ENCODE measurements at places on chromosomes 1 and 21.
A peak's percentile ranks its signal among the peaks of the same experiment; 100 is the strongest.

- no peak for DNase-seq
Measured at GRCh38 chr1:94688646-94689045, 131.5 kb upstream of the SLC44A3 start.

- no peak for DNase-seq
Measured at GRCh38 chr1:169024800-169025271, 81.7 kb upstream of the ATP1B1 start.

GRCh38 chr1:10530756-10531495 is 56.2 kb downstream of the PEX14 start:
- no peak for DNase-seq

GRCh38 chr1:204578867-204579664 is 62.9 kb downstream of the MDM4 start:
- DNase-seq, result peak; percentile 19

- DNase-seq, result no peak
Measured at GRCh38 chr1:112961072-112961471, 5.1 kb upstream of the SLC16A1 start.

- DNase-seq, result no peak
Measured at GRCh38 chr1:93137604-93138292, 42.5 kb downstream of the TMED5 start.

DNA sequence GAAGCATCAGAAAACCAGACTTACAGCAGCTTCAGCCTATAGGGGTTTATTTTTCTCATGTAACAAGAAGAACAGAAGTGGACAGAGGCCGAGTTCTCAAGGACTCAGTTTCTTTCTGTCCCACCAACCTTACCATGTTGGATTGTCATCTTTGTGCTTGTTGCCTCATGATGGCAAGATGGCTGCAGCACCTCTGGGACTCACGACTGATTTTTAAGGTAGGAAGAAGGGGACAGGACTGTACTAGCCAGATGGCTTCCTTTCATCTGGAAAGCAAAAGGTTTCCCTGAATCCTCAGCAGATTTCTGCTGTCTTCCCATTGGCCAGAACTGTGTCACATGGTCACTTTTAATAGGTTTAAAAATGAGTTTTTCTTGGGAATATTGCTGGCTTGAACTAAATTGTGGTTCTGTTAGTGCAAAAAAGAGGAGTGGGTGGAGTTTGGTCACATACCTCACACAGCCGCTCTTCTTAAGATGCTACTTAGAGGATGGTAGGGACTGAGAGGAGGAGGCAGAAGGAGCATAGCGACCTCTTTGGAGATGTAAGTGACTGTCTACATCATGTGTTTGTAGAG is 48.1 kb upstream of the ENAH start:
- DNase-seq, result no peak

- DNase-seq, result no peak
Measured at GRCh38 chr1:35707601-35708440, 10.9 kb downstream of the C1orf216 start.

GRCh38 chr1:198919667-198920398 is 281.0 kb downstream of the PTPRC start:
- DNase-seq, result no peak

DNA sequence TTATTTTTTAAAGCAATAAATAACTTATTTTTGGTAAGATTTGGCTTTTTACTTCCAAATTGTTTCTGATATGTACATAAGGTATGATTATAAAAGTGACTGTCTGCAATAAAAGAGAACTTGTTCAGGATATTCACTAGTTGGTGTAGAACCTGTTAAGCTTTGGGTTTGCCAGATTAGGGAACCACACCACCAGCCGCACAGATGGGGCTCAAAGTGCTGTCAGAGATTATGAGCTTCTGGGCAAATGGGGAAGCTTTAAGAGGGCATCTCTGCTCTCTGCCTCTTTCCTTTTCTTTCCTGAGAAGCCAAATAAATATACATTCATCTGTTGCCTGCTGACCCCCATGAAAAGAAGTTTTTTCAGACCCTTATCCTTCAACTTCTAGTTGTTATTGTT is 25.4 kb downstream of the IVNS1ABP start:
- DNase-seq, result no peak

DNA sequence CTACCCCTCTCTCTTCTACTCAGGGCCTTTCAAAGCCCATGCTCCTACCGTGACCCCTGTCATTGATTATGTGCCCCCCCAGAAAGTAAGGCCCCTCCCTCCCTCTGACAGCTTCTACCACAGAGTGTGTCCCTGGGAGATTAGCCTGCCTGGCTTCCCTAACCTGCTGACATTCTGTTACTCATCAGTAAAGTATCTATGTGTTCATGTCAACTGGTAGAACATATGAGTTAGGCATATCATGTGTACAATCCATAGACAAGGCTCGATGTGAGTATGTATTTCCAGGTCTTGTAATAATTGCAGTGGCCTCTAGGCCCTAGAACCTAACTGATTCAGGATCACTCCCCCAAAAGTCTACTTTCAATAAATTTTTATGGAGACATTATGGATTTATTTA is 120.0 kb downstream of the GIPC2 start:
- DNase-seq, result no peak

GRCh38 chr1:152185544-152186391 is 26.7 kb upstream of the RPTN start:
- no peak for DNase-seq

DNA sequence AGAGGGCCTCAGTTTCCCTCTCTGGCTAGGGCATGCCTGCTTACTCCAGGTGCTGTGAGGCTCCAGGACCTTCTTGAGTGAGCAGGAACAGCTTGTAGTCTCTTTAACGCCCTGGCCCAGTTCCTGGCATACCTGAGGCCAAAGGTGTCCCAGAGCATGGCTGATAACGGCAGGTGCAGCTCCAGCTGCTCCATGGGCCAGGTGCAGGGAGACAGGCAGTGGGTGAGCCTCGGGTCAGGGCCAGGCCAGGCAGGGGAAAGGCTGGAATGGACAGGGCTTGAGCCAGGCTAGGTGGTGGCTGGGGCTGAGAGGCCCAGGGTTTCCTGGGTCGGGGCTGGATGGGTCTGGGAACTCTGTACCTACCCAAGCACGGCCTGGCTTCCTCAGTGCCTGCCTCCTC is 18.3 kb downstream of the EDN2 start:
- DNase-seq, result no peak

DNA sequence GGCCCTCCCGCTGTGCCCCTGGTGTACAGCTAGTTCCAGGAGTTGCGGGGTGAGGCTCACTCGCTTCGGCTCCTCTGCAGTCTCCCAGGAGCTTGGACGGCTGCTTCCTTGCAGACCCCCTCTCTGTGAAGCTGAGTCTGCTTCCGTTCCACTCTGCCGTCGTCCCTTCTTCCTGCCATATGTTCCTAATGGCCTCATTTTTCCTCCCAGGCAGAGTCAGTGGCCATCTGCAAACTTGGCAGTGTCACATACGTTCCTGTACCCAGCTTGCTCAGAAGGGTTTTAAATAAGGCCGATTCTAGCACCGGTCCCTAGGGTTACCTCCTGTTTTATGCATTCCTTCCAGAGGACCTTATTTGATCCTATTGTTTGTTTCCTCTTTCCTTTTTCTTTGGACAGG is 21.3 kb downstream of the ACTL8 start:
- no peak for DNase-seq

DNA sequence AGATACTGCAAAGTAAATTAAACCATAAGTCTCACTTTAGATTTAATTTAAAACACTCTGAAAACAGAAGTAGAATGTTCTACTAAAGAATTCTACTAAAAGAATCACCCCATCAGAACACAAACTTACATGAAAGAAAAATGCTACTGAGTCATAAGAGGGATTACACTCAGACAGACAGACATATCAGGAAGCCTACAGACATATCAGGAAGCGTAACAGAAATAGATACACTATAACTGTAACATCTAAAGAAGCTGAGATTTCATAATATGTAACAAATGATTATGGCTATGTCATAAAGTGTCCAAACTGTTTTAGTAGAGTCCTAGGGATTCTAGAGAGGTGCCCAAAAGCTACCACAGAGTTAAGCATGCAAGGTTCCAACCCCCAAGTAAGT is 23.9 kb downstream of the FOXJ3 start:
- no peak for DNase-seq

DNA sequence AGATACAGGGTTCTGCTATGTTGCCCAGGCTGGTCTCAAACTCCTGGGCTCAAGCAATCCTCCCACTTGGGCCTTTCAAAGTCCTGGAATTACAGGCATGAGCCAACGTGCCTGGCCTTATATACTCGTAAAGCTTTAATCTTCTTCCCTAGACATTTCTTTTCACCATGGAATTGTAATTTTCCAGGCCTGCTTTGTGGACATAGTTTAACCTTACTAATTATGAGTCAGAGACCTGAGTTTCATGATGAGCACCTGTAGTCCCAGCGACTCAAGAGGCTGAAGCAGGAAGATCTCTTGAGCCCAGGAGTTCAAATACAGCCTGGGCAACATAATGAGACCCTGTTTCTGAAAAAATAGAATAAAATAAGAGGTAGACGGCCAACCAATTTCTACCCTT is 12.3 kb downstream of the PATJ start:
- DNase-seq, result no peak

DNA sequence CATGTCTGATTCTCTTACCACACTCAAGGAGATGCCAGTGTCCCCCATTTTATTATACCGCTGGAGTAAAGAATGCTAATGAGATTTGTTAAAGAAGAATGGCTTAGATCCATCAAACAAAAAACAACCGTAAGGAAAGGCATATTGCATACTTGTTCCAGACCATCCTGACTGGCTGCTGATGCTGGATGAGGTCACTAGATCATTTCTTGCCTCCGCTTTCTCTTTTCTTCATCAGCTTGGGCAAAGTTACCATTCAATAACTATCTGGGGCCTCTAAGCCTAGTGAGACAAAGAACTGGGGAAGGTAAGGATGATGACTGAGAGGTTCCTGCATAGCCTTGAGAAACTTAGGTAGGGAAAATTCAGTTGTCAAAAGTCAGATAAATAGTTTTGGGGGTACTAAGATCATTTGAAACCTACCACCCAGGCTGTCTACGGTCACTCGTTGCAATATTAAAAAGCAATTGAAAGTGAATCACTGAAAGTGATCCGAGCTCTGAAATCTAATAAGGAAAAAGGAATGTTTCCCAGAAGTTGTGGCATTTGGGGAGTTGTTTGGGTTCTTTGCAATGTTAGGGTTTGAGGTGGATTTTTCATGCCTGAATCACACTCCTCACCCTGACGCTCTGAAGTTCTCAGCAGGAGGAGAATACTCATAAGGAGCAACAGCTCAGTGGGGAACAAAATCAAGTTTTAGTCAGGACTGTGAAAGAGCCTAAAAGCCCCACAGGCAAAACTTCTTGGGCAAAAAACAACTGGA is 176.8 kb downstream of the HHIPL2 start:
- no peak for DNase-seq

DNA sequence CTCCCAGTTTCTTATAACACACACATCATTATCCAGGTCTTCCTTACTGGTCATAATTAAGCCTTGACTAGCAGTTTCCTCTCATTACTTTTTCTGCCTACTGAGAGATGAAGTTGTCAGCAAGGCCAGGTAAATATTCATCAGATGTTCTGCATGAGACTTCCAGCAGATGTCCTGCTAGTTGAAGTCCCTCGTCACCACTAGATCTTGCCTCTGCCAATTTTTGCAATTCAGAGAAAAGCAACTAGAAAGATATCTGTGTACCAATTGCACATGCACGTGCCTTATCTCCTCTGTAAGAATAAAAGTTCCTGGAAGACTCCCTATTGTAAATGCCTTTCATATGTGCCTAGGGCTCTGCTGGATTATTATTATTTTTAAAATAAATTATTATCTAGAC is 18.3 kb downstream of the ACKR1 start:
- no peak for DNase-seq

- DNase-seq, result no peak
Measured at GRCh38 chr1:84583648-84584047, 9.4 kb upstream of the CTBS start.

DNA sequence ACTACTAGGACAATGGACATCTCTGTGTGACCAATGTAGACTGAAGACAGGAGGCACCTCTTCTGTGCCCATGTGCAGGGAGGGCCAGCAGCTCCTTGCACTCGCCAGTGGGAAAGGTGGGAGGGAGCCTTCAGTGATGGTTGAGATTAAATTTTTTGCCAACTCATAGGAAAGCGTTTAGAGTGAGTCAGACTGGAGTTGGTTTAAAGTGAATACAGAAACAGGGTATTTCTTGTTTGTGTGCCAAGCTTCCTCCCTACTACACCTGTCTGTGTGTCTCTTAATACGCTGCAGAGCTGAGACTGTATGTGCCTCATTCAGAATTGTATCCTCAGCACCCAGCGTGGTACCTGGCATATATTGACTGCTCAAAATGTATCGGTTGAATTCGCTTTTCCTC is 13.5 kb upstream of the COL16A1 start:
- no peak for DNase-seq

GRCh38 chr1:98323388-98323787 is 338.1 kb upstream of the SNX7 start:
- DNase-seq, result no peak

DNA sequence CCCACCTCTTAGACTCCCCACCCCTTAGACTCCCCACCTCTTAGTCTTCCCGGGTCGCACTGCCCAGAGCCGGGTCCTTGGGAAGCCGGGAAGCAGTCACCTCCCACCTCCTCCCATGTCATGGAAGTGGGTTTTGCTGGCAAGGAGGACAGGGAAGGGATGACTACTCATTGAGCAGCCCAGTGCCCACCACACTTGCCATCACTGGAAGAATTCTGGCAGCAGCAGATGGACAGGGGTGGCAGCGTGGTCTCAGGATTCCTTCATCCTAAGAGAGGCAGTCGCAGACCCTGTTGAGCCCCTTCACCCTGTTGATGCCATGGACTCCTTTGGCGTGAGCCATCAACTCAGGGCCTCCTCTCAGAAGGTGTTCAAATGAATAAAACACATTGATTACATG is 140.8 kb downstream of the PGBD5 start:
- no peak for DNase-seq

- DNase-seq, result no peak
Measured at GRCh38 chr1:5907966-5908365, 84.3 kb downstream of the NPHP4 start.

GRCh38 chr1:198986442-198986841 is 347.6 kb downstream of the PTPRC start:
- no peak for DNase-seq

DNA sequence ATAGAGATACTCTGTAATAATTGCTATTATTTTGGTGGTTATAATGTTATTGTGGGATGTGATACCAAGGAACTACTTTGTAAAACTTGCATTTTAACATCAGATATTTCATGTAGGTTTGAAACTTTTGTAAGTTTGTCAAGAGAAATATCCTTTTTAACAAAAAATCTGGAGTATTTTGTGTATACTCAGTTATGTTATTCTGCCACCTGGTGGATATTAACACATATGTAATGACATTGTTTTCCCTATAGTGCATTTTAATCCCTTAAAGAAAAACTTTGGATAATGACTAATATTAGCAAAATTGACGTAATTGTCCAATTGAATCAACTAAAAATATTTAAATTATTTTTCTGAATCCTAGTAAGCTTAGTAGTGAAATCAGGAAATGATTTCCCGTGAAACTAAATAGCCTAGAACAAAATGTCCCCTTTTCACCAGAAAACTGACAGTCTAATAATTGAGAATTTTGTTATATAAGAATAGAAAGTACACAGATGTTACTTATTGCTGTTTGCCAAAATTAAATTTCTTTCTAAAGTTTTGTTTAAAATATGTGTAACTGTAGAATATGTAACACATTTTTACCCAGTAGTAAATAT is 39.6 kb downstream of the KCTD3 start:
- no peak for DNase-seq
